ENCODE measurements at places on chromosomes 12 and 14. TPM values are rescaled to one million over a fixed set of nuclear protein-coding genes. Genes with fewer than 3 reads are reported as not detected.

GRCh38 chr12:79247494-79247893, 382.9 kb downstream of the SYT1 start:
- no peak for DNase-seq

The CAPZA3 gene
- not detected for total RNA-seq

The ACTR6 gene
- total RNA-seq, result 9.2 TPM

The GCH1 gene
- 1.9 TPM for total RNA-seq

Data from fibroblast of the aortic adventitia (primary cell).